Activated T-helper 9 cell treated with anti-CD3 and anti-CD28 coated beads, Interleukin-2, amount 50 U/mL, for 16 hours (primary cell): ENCODE measurements at places on chromosomes 7 and 10.
A peak's percentile ranks its signal among the peaks of the same experiment; 100 is the strongest.

DNA sequence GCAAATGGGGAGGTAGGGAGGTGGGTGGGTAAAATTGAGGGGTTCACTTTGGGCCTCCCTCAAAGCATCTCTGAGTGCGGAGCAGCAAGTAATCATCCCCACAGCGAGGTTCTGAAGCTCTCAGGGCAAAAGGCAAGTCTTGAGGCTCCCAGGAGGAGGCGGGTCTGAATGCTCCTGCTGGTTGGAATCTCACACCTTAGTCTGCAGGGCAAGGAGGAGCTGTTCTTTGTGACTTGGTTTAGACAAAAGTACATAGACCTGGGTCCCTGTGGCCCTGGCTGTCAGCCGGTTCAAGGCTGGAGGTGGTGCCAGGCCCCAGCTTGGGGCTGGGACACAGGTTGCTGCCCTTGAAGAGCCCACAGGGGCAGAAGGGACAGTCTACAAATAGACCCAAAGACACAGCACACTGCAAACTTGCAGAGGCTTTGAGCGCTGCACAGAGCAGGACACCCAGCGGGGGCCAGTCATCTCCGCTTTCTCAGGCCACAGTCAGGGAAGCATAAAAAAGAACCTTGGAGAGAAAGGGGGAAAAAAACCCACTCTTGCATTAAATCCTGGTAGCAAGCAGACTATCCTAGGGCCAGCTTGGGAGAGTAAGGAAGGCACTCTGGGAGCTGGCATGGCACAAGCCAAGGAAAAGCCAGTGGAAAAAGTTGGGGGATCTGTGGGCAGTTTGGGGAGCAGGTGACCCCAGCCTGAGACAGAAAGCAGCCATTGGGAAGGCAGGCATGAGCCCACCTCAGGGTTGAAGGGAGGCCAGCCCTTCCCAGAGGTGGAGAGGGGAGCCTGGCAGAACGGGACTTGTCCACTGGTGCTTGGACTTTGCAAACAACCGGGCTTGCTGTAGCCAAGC is 926 bp upstream of the C10orf71 start:
- no peak for DNase-seq

DNA sequence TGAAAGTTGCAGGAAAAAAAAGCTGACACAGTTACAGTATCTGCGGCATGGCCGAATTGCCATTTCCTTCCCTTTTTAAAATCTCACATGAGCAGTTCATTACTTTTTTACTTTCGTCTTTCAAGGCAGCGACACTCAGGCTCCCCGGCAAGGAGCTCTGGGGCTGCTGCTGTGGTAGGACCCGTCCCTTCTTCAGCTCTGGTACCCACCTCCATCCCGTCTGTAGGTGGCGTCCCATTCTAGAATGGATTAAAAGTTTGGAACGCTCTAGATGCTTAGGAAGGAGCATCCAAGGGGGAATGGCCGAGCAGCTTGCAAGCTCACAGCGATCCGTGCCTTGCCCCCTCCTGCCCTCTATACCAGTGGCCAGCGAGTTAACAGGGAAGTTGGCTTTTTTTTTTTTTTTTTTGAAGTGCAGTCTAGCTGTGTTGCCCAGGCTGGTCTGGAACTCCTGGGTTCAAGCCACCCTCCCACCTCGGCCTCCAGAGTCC is 22.8 kb upstream of the TTYH3 start:
- DNase-seq = no peak

DNA sequence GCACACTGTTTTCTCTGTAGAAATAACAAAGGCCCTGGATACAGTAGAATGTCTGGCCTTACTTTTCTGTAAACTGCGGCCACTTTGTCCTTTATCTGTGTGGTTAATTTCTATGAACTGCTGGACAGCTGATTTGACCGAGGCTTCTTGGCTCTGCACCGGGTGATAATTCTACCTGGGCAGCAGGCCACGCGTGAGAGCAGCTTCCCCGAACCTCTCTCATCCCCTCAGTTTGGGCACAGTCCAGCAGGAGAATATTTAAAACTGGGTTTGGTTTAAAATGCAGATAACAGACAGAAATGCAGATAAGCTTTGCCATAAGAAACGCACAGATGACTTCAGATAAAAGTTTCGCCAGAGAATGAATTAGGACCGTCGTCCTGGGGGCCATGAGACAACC is 81.0 kb downstream of the CELF2 start:
- DNase-seq = no peak

GRCh38 chr7:55517191-55517633 is 55.1 kb downstream of the VOPP1 start:
- peak; percentile 45 for DNase-seq

- DNase-seq = no peak
Observed at GRCh38 chr7:35492451-35493175, 202.3 kb downstream of the HERPUD2 start.

GRCh38 chr10:30117812-30118501 is 58.6 kb upstream of the JCAD start:
- DNase-seq = no peak

- no peak for DNase-seq
Observed at GRCh38 chr7:27901028-27901760, 161.2 kb downstream of the TAX1BP1 start.

- no peak for DNase-seq
Observed at GRCh38 chr10:75229971-75230370, 5.8 kb downstream of the COMTD1 start.

DNA sequence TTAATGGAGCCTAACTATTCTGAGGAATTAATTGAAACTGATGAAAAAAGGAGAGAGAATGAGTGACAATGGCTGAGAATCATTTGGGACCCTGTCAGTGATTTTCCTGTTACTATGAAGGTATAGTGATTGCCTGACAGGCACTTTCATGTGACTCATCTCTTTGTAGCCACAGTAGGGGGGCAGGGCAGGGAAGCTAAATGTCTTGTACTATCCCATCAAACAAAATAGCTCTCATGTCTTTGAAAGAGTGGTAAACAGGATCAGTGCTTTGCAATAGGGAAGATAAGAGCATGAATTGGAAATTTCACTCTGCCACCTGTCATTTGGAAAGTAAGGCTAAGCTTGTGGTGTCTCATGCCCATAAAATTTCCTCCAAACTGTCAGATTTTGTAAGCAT is 94.5 kb upstream of the GSDME start:
- no peak for DNase-seq

DNA sequence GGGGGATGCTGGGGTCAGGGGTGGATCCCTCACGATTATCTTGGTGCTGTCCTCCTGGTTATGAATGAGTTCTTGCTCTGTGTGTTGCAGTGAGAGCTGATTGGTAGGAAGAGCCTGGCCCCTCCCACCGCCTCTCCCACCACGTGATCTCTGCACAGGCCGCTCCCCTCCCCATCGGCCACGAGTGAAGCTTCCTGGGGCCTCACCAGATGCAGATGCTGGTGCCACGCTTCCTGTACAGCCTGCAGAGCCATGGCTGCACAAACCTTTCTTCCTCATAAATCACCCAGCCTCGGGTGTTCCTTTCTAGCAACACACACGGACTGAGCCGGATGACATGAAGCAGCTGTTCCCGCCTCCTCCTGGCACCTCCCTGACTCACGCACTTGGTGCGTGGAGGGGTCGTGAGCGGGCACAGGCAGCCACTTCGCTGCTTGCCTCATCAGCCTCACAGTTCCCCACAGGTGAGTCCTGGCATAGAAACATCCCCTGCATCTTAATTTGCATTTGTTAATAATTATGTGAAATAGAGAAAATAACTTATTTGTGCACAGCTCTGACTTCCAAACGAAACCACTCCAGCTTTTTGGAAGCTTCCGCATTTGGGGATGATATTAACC is 210.8 kb downstream of the ADARB2 start:
- DNase-seq = no peak

GRCh38 chr7:50156706-50157105 is 63.7 kb upstream of the ZPBP start:
- DNase-seq = no peak

DNA sequence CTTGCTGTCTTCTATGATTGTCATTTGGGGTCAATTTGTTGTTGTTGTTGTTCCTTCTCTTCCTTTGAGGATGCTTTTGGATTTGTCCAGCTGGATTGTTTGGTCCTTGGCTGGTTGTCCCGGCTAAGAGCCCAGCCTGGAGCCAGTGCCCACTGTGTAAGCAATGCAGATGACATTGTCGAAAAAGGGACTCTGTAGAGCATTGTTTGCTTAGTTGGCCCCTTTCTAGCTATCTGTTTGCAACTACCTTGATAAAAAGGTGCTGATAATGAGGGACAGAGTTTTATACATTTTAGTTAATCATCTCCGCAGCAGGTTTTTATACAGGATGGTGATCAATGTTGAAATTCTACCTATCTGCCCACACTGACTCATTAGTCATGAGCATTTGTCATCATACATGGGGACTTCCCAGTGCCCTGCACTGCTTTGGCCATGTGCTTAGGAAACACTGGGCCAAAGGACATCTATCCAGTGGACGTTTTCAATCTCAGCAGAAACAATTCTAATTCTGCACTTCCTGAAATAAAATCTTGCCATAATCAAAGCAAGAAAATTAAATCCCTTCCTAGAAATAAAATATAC is 311.9 kb downstream of the GRM8 start:
- no peak for DNase-seq

DNA sequence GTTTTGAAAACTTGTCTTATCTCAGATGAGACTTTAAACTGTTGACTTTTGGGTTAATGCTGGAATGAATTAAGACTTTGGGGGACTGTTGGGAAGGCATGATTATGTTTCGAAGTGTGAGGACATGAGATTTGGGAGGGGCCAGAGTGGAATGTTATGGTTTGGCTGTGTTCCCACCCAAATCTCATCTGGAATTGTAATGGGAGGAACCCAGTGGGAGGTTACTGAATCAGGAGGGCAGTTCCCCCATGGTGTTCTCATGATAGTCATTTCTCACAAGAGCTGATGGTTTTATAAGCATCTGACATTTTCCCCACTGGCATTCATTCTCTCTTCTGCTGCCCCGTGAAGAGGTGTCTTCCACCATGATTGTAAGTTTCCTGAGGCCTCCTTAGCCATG is 13.8 kb upstream of the POT1 start:
- DNase-seq = no peak

GRCh38 chr7:108327353-108327752 is 128.9 kb downstream of the NRCAM start:
- no peak for DNase-seq

GRCh38 chr7:5404421-5404826 is 19.2 kb downstream of the TNRC18 start:
- no peak for DNase-seq

GRCh38 chr7:37918526-37918925 is 1.9 kb upstream of the SFRP4 start:
- DNase-seq = no peak

DNA sequence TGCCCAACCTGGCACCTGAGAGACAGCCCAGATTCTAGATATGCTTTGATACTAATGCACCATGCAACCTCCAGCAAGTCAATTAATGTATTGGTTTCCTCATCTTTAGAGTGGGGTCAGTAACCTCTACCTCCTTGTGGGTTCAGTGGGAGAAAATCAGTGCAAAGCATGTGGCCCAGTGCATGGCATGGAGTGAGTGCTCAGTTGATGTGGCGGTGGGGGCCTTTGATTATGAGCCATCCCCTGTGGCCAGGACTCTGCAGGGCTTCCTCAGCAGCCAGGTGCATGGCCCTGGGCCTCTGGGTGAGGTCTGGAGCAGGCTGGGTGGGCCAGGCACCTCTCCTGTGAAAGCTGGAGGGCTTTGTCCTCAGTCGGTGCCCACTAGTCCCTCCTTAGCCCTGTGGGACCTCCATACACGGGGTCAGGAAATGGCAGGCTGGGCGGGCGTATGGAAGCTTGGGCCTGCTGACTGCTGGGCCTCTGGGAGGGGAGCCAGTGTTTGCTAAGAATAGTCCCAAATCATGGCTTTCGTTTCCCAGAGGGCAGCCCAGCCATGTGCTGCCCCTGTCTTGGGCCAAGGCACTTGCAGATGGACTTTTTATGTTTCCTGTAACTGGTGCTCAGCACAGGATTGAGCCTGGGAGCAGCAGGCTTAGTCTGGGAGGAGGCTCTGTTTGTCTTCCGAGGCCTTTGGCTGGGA is 3.4 kb downstream of the PALD1 start:
- no peak for DNase-seq

DNA sequence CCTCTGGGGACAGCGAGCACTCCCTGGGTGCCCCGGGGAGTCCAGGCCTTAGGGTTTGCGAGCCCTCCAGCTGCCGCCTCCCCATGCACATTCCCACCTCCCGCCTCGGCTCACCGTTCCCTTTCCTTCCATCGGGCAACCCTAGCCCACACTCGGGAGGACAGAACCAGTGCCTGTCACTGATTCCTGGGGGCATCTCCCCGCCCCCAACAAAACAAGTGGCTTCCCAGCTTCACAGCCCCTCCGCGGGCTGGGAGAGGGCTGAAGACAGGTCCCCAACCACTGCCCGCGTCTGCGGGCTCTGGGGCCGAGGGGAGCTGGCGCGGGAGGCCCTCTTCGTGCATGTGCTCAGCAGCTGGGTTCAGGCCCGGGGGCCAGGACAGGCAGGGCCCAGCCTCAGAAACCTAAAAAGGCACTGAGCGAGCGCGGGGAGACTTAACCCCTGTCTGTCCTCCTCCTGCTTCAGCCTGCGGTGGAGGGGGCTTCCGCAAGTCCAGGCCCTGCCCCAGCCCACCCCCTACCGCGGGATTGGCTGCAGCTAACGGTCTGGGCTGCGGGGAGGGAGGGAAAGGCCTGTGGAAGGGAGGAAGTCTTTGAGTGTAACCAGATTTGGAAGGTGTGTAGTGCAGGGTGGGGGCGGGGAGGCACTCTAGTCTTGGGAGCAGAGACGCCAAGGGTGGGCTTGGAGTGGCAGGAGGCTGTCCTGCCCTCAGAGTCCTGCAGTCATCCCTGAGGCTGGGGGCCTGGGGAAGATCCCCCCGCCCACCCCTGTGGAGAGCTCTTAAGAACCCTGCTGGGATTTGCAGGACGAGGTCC is 1.2 kb downstream of the FLNC start:
- DNase-seq = no peak

- DNase-seq = no peak
Observed at GRCh38 chr10:12225444-12225843, 29.5 kb downstream of the CDC123 start.

DNA sequence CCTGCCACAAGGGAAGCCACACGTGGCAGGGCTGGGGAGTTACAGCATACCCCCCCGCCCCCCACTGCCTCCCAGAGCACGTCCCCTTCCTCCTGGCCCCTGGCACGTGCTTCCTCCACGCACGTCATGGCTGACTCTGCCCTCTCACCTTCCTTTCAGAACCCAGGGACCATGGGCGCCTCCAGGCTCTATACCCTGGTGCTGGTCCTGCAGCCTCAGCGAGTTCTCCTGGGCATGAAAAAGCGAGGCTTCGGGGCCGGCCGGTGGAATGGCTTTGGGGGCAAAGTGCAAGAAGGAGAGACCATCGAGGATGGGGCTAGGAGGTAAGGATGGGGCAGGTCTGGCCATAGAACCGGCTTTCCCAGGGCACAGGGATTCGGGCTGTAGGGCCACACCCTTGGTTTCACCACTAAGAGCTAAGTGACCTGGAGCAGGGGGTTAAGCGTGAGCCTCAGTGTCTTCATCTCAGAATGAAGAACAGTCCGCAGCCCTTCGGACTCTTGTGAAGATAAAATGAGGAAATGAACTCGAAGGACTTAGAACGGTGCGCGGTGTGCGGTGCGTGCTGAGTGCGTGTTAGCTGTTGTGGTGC is 2.5 kb downstream of the NUDT1 start:
- DNase-seq = no peak
